ENCODE measurements at places on chromosomes 6 and 20.
A peak's percentile ranks its signal among the peaks of the same experiment; 100 is the strongest.

DNA sequence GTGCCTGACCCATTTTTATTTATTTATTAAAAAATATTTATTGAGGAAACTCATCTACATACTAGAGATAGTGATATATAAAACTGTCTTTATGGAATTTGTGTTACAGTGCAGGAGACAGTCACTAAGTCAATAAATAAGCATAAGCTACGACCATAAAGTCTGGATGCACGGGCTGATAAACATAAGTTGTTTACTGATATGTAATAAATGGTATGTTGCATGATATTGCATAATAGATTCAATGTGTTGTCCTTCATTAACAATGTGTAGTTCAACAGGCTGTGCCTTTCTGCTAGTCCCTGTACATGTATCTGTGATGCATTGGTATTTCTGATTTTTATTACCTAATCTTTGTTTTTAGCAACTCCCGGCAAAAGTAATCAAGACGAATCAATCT, 311.2 kb downstream of the ARHGAP18 start:
- no peak for DNase-seq

GRCh38 chr20:51163996-51164600, 141.2 kb upstream of the KCNG1 start:
- DNase-seq: no peak

GRCh38 chr6:79158856-79159516, 75.5 kb downstream of the HMGN3 start:
- DNase-seq: no peak

DNA sequence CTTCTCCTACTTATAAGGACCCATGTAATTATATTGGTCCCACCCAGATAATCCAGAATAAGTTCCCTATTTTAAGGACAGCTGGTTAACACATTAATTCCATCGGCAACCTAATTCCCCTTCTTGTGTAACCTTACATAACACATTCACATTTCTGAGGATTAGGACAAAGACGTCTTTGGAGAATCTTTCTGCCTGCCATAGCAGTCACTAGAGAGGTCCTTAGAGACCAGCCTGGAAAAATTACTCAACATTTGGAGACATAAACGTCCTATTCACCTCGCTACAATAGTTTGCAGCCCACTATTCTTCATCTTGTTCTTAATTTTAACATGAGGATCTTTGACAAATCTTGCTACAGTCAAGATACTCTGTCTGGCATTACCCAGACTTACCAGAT, 100.1 kb downstream of the MAFB start:
- DNase-seq: no peak

DNA sequence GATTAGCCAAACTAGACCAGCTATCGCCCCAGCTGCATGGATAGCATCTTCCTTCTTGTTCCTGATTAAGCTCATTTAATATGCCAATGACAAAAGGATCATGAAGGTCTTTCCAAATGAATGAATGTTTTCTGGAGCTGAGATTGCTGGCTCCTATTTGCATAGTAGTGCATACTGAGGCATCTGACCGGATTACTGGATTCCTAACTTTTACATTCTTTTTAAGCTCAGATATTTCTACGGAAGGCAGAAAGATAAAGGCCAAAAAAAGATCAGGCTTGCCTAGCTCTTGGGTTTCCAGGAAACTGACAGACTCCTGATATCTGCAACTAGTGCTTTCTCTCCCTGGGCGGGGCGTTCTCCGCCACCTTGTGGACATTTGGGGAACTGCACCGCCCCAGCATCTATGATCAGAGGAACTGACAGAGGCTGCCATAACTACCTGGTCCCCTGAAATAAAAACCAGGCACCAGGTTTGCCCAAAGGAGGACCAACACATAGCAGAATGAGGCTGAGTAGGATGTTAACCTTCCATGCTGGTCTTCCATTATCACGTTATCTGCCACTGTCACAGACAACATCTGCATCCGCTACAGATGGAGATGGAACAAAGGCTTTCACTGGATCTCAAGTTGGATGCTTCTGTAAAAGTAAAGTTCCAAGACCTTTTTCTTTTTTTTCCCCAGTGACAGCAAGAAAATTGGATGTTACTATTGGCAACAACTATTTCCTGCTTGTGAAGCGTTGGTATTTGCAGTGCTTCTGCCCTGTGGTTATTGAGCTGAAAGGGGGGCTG, 33.2 kb downstream of the NT5E start:
- peak; percentile 87 for DNase-seq

- no peak for DNase-seq
Measured at GRCh38 chr6:1053586-1053985, 258.3 kb upstream of the FOXQ1 start.

DNA sequence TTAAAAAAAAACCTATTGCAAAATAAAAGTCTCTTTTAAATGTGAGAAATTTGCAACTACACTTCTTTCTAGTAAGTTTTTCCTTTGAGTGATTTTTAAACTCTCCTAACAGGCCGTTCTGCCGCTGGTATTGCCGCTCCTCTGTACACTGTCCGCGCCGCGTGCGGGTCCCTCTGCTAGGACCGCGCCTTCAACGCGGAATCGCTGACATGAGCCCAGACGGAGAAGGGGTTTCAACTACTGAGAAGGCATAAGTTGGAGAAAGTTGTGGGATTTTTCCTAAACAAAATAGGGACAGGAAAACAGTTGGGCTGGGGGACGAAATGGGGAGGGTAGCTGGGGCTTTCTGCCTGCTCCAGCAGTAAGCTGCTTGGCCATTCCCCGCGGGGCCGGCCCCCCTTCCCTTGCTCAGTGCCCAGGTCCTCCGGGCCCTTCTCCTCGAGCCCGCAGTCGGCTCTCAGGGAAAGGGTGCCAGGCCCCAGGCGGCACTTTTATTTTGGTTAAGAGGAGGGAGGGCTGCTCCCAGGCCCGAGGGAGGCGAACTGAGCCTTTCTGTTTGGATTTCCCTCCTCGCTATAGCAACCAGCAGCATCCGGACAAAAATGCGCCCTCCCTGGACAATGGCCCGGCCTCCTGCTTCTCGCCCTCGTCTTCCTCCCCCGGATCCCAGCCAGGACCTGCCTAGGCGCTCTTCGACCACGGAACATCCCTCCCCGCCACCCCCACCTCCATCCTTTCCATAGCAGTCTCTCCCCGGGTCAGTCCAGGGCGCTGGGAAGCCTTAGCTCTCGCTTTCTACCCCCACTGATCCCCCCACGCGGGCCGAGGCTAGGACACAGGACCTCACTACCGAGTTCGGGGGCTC, 6.8 kb upstream of the POU3F2 start:
- DNase-seq: no peak
